Brain microvascular endothelial cell (primary cell): ENCODE measurements at places on chromosomes 6 and 20.

DNA sequence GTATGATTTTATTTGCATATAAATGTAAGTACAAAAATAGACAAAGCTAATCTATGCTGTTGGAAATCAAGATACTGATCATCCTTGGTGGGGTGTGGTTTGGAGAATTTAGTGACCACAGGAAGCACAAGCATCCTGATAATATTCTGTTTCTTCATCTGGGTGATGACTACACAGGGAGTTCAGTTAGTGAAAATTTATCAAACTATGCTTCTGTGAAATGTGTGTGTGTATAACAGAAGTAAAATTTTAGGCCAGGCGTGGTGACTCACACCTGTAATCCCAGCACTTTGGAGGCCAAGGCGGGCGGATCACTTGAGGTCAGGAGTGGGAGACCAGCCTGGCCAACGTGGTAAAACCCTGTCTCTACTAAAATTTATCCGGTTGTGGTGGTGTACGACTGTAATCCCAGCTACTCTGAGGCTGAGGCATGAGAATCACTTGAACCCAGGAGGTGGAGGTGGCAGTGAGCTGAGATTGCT lies 20.6 kb downstream of the ENPP3 start:
- peak; percentile 19 for DNase-seq

- peak; percentile 5 for DNase-seq
Observed at GRCh38 chr20:7392542-7393206, 547.6 kb downstream of the HAO1 start.

GRCh38 chr20:52275181-52275691 lies 83.7 kb upstream of the ZFP64 start:
- no peak for DNase-seq

DNA sequence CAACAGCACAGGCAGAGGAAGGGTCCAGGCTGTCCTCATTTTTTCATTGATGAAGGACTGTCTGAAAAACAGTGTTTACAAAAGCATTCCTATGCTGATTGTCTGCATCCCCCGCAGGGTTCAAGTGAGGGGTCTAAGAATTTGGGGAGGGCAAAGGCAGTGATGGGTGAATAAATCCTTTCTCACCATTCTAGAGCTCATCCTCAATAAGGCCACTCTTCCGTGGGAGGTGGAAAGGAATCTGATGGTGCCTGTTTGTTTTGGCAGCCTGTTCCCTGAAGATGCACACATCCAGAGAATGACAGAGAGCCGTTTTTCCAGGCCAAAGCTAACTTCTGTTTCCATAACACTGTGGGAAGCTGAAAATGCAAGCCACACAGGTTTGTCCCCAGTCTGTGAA lies 164.5 kb downstream of the MOXD1 start:
- peak; percentile 71 for DNase-seq

DNA sequence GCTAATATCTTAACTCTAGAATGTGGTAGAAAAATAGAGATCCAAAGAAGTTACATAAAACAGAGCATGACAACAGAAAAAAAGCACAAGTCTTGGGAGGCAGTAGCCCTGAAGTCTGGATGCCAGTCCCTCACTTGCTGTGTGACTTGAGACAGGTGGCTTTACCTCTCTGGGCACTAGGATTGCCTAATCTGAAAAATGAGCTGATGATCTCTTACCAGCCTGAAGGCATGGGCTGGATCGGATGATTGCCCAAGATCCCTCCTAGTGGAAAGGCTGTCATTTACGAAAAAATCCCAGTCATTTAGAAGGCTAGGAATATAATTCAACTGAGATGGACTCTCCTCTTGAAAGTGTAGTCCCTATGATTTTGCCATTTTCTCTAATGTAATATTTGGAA lies 10.9 kb upstream of the GCM1 start:
- DNase-seq = no peak

DNA sequence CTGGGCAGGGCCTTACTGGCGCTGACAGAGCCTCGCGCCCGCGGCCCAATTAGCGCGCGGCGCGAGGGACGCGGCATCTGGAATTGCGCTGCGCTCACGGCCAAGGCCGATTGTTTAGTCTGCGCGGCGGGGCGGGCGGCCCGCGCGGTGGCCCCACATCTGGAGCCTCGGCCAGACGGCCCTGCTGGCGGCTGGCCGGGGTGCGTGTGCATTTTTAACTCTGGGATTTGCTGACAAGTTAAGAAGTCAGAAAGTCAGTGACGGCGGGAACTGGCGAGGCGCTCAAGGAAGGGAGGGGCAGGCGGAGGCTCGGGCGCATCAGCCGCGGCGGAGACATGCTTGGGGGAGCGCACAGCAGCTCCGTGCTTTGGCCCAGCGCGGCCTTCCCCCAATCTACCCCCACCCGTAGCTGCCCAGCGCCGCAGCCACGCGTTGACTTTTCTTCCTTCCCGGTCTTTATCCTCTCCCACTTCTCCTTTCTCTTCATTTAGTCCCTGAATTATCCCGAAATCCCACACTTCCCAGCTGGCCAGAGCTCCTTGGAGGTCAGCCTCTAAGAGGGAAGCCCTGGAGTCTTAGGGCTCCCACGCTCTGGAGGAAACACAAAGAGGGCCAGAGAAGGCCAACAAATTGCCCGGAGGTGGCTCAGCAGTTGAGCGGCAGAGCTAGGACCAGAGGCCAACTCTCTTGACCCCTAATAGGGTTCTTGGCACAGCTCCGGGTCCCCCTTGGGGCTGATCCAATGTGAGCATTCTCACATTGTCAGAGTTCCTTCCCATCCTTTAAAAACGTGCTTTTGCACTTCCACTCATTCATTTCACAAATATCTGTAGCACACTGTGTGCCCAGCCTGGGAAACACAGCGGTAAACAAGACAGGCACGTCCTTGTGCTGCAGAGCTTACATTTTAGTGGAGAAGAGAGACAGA lies 40.8 kb upstream of the FOXP4 start:
- DNase-seq = peak; percentile 39

GRCh38 chr6:17630511-17631073 lies 30.5 kb downstream of the FAM8A1 start:
- peak; percentile 39 for DNase-seq

GRCh38 chr20:24696396-24696795 lies 227.0 kb downstream of the SYNDIG1 start:
- no peak for DNase-seq

DNA sequence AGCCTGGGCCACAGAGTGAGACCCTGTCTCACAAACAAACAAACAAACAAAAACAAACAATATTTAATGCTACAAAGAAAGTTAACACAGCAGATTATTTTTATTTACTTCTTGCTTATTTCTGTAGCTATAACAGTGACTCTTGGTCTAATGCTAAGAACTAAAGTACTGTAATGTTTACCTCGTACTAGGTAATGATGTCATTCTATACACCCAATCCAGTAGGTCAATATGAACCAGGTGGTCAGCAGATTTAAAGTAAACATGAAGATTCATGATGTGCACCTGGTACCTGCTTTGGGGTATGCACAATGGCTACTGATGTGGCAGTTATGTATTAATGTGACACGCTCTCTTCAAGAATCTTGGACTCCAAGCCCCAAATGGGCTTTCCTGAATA lies 36.6 kb upstream of the CARMIL1 start:
- DNase-seq = no peak

DNA sequence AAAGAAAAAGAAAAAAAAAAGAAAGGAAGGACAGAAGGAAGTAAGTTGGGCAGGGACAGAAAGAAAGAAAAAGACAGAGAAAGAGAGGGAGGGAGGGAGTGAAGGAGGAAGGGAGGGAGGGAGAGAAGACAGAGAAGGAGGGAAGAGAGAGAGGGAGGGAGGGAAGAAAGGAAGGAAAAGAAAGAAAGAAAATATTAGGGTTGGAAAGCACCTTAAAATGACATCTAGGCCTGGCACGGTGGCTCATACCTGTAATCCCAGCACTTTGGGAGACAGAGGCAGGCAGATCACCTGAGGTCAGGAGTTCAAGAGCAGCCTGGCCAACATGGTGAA lies 33.2 kb downstream of the FASTKD5 start:
- DNase-seq = no peak

DNA sequence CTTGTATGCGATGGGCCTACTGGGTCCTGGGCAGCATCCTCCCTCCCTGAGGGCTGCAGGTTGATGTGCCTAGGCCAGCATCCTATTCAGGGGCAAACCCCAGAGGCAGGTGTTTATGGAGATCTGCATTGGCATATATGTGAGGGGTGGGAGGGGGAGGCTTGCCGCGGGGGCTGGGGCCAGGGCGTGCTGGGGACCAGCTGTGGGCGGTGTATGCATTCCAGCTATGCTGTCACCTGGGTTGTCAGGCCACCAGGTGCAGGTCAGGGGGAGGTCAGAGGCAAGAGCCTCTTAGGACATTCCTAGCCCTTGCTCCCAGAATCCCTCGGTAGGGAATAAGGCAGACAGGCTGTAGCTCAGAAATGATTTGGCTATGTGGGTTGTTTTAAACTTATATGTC lies 11.9 kb downstream of the FOXA2 start:
- no peak for DNase-seq

- DNase-seq = peak; percentile 56
Observed at GRCh38 chr6:36386495-36387439, 702 bp downstream of the ETV7 start.

GRCh38 chr6:74128536-74128935 lies 432.5 kb downstream of the CD109 start:
- DNase-seq = peak; percentile 35

GRCh38 chr20:62528983-62529891 lies 53.4 kb upstream of the GATA5 start:
- no peak for DNase-seq

GRCh38 chr6:131029626-131030297 lies 33.3 kb downstream of the EPB41L2 start:
- DNase-seq = peak; percentile 51

DNA sequence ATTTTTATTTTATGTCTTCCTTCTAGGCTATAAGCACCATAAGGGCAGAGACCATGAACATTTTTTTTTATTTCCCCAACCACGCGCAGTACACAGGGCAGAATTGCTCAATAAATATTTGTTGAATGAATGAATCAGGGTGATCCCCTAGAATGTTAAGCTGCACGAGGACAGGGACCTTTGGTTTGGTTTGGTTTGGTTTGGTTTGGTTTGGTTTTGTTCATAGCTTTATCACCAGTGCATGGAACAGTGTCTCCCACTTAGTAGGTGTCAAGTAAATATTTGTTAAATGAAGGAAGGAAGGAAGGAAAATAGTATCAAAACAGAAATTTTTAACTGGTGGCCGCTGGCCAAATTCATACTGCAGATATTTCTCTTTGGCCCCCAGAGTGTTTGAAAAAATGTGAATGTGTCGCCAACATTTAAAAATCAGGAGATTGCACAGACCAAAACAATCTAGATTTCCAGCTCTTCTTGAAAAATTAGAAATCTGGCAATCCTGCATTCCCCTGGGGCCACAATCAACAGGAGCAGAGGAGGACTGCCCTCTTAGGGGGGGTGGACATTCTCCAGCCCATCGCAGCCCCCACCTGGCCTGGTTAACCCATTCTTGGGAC lies 205.3 kb downstream of the EYA2 start:
- no peak for DNase-seq

GRCh38 chr6:3019065-3019464 lies 19.4 kb downstream of the NQO2 start:
- DNase-seq = no peak

GRCh38 chr6:5556011-5556410 lies 294.7 kb downstream of the FARS2 start:
- DNase-seq = no peak

DNA sequence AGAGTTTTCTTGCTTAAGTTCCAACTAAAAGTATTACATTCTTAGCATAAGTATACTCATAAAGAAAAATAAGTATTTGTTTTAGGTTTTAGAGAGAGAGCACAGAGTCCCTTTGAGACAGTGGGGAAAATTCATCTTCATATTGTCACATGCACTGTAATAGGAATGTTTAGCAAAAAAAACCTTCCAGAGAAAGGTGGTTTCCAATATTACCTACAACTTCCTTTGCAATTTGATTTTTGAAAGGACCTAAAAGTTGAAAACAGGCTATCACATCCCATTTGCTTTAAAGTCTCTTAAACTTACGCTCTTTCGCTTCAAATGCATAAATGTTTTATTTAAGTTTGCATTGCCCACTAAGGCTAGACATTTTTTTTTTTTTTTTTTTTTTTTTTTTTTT lies 86.4 kb downstream of the OPRM1 start:
- no peak for DNase-seq

- peak; percentile 37 for DNase-seq
Observed at GRCh38 chr20:9269280-9269971, 200.5 kb downstream of the PLCB4 start.

GRCh38 chr6:39377539-39377950 lies 55.0 kb upstream of the KCNK16 start:
- DNase-seq = peak; percentile 73

DNA sequence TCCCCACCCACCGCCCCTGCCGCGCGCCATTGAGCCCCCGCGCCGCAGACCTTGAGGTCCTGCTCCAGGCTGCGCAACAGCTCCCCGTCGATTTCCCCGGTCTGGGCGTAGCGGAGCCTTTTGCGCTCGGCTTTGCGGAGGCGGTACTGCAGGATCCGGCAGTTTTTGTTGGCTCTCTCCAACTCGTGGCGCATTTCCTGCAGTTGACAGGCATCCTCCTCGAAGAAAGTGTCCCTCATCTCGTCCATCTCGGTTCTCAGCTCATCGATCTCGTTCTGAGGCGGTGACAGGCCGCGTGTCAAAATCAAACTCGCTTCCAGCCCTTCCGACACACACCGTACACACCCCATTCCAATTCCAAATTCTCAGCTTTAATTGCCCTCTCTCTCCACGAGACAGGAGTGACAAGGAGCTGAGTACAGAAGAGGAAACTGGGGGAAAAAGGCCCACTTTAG lies 4.3 kb downstream of the MTCL3 start:
- peak; percentile 69 for DNase-seq

DNA sequence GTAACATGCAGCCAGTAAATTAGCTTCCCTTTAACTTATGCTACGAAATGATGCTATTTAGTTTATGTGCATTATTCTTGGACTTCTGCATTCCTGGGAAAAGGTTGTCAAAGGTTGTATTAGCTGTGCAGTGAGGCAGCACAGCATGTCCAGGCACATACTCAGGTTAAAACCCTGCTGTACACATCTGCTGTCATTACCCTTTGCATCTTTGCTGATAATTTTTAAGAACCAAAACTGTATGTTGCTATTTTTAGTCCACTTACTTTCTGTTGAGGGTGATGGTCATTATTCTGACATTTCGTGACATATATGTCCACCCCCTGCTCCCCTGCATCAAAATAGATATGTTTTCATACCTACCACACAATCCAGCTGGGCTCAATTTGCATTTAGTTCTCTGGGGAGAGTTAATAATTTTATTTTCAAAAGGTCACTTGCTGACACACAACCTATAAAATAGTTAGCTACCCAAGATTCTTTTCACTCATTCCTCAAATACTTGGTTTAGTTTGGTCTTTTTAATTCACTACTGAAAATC lies 142.5 kb upstream of the SPACA1 start:
- DNase-seq = no peak

- no peak for DNase-seq
Observed at GRCh38 chr20:20366876-20367574, 879 bp upstream of the INSM1 start.

GRCh38 chr6:111052171-111052570 lies 35.1 kb upstream of the SLC16A10 start:
- no peak for DNase-seq

- DNase-seq = no peak
Observed at GRCh38 chr20:774016-774659, 5.8 kb upstream of the SLC52A3 start.
